ENCODE measurements at places on chromosomes 11 and 22. TPM values are rescaled to one million over a fixed set of nuclear protein-coding genes. Genes with fewer than 3 reads are reported as not detected.

GRCh38 chr11:79241205-79241851, 199.5 kb downstream of the TENM4 start:
- H3K27me3 ChIP-seq = no peaks in the 10 kb centered on the region
- H3K4me1 ChIP-seq = peaks cover 9% of the 10 kb centered on the region
- no peak overlapping the region for H3K4me3 ChIP-seq
- H3K36me3 ChIP-seq = no peaks in the 10 kb centered on the region
- H3K27ac ChIP-seq = no peak overlapping the region

DNA sequence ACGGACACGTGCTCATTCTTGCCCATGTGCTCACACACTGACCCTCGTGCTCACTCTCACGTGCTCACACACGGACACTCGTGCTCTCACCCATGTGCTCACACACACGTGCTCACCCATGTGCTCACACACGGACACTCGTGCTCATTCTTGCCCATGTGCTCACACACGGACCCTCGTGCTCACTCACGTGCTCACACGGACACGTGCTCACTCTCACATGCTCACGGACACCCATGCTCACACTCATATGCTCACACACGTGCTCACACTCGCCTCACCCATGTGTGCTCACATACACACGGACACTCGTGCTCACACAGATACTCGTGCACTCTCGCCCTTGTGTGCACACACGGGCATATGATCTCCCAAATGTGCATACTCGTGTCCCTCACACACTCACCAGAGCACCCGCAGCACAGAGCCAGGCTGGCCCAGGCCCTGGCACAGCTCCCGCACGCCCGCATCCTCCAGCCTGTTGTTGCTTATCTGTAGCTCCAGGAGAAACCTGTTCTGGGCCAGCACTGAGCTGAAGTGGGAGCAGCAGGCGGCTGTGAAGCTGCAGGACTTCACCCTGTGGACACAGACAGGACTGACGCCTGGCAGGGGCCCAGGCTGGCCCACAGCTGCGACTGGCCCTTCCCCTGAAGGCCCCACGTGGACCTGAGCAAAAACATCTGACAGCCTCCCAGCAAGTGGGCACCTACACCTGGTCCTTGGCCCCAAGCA, 9.3 kb downstream of the RNH1 start:
- DNase-seq = no peak
- no peaks in the 10 kb centered on the region for H3K27me3 ChIP-seq
- H3K36me3 ChIP-seq = peaks cover 33% of the 10 kb centered on the region
- no peaks in the 10 kb centered on the region for H3K4me1 ChIP-seq
- no peak overlapping the region for H3K27ac ChIP-seq

NLRX1 gene
- total RNA-seq = 22.6 TPM

DNA sequence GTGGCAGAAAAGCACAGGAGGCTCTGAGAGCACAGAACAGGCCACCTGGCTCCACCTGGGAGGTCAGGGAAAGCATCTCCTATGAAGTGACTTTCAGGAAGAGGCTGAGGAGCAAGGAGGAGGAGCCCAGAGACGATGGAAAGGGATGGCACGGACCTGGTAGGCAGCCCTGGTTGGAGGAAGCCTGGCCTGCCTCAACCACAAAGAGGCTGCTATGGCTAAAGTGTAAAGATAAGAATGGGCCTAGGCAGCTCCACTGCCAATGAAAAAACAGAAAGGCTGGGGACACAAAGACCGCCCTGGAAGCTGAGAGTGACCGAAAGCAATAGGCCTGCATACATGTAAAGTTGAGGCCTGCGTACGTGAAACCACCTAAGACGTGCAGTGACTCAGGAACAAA, 31.2 kb upstream of the ETS1 start:
- H3K27me3 ChIP-seq = no peaks in the 10 kb centered on the region
- H3K4me1 ChIP-seq = peaks cover 15% of the 10 kb centered on the region
- no peak overlapping the region for H3K27ac ChIP-seq
- H3K4me3 ChIP-seq = no peak overlapping the region
- DNase-seq = no peak

GRCh38 chr11:7518811-7519562, 5.2 kb downstream of the PPFIBP2 start:
- DNase-seq = no peak
- no peak overlapping the region for H3K27ac ChIP-seq
- H3K4me3 ChIP-seq = no peak overlapping the region
- H3K36me3 ChIP-seq = no peaks in the 10 kb centered on the region
- peaks cover 2% of the 10 kb centered on the region for H3K4me1 ChIP-seq
- H3K27me3 ChIP-seq = peaks cover 18% of the 10 kb centered on the region

C11orf87 gene
- total RNA-seq = 0.09 TPM

GRCh38 chr11:126224647-126225294, 13.2 kb downstream of the FAM118B start:
- peaks cover 1% of the 10 kb centered on the region for H3K4me1 ChIP-seq
- H3K4me3 ChIP-seq = no peak overlapping the region
- H3K27ac ChIP-seq = no peak overlapping the region
- DNase-seq = no peak
- H3K36me3 ChIP-seq = no peaks in the 10 kb centered on the region

- no peaks in the 10 kb centered on the region for H3K4me1 ChIP-seq
- no peak overlapping the region for H3K27ac ChIP-seq
- H3K36me3 ChIP-seq = no peaks in the 10 kb centered on the region
- H3K27me3 ChIP-seq = no peaks in the 10 kb centered on the region
- H3K4me3 ChIP-seq = no peak overlapping the region
Observed at GRCh38 chr11:94910779-94911178, 62.6 kb downstream of the CWC15 start.

GRCh38 chr11:29448246-29448877, 568.5 kb downstream of the KCNA4 start:
- no peak overlapping the region for H3K4me3 ChIP-seq
- no peak overlapping the region for H3K27ac ChIP-seq
- H3K27me3 ChIP-seq = no peaks in the 10 kb centered on the region
- peak; percentile 67 for DNase-seq
- peaks cover 4% of the 10 kb centered on the region for H3K4me1 ChIP-seq

GRCh38 chr11:112652786-112653390, 308.3 kb upstream of the NCAM1 start:
- H3K36me3 ChIP-seq = no peaks in the 10 kb centered on the region
- H3K27ac ChIP-seq = no peak overlapping the region
- DNase-seq = no peak
- no peaks in the 10 kb centered on the region for H3K27me3 ChIP-seq
- H3K4me1 ChIP-seq = peaks cover 32% of the 10 kb centered on the region

DNA sequence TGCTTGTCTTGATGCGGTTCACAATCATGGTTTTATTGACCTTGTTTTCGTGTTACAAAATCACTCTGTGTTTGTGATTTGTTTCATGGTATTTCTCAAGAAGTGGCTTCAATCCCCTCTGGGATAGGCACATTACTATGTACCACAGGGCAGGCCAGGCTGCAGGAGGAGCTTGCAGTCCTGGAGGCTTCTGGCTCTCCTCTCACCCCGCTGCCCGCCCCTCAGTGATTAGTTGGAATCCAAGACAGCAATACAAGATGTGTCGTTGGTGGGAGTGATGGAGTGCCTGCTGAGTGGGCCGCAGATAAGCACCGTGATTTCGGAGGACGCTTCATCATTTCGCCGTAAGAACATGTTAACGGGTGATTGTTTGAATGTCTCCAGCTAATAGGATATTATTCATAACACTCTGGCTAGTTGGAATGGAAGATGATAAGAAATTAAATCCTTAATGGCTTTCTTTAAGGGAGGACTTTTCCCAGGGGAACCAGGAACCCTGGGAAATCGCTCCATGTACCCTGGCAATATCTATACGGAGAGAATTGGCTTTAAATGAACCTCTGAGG, 384.4 kb downstream of the MIAT start:
- H3K4me3 ChIP-seq = no peak overlapping the region
- peaks cover 13% of the 10 kb centered on the region for H3K27me3 ChIP-seq
- DNase-seq = no peak
- no peak overlapping the region for H3K27ac ChIP-seq

GRCh38 chr11:125397421-125397820, 98.6 kb downstream of the FEZ1 start:
- peaks cover 8% of the 10 kb centered on the region for H3K4me1 ChIP-seq
- H3K27me3 ChIP-seq = no peaks in the 10 kb centered on the region
- H3K4me3 ChIP-seq = no peak overlapping the region
- H3K36me3 ChIP-seq = no peaks in the 10 kb centered on the region

FOLR3 gene
- 6.5 TPM for total RNA-seq

OR8G1 gene
- not detected for total RNA-seq

DEUP1 gene
- total RNA-seq = 2.4 TPM

GRCh38 chr11:125345421-125346178, 150.5 kb downstream of the FEZ1 start:
- no peaks in the 10 kb centered on the region for H3K27me3 ChIP-seq
- H3K4me1 ChIP-seq = no peaks in the 10 kb centered on the region
- no peak overlapping the region for H3K27ac ChIP-seq
- no peaks in the 10 kb centered on the region for H3K36me3 ChIP-seq
- peak; percentile 86 for DNase-seq
- H3K4me3 ChIP-seq = no peak overlapping the region

DNA sequence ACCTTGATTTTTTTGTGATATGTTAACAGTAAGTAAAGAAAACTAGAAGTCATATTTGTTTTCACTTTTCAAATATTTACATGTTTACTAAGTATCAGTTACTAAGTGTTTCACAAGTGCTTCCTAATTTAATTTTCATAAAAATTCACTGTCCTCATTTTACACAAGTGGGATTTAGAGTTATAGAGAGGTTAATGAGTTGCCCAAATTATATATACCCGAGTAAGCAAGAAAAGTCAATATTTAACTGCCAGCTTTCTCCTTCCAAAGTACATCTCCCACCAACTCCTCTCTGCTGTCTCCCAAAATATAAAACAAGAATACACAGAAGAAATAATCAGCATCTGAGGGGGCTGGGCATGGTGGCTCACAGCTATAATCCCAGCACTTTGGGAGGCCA, 896.7 kb upstream of the ANO3 start:
- DNase-seq = no peak
- H3K36me3 ChIP-seq = no peaks in the 10 kb centered on the region
- H3K4me1 ChIP-seq = no peaks in the 10 kb centered on the region
- no peak overlapping the region for H3K4me3 ChIP-seq

CEP126 gene
- total RNA-seq = 8.5 TPM

DNA sequence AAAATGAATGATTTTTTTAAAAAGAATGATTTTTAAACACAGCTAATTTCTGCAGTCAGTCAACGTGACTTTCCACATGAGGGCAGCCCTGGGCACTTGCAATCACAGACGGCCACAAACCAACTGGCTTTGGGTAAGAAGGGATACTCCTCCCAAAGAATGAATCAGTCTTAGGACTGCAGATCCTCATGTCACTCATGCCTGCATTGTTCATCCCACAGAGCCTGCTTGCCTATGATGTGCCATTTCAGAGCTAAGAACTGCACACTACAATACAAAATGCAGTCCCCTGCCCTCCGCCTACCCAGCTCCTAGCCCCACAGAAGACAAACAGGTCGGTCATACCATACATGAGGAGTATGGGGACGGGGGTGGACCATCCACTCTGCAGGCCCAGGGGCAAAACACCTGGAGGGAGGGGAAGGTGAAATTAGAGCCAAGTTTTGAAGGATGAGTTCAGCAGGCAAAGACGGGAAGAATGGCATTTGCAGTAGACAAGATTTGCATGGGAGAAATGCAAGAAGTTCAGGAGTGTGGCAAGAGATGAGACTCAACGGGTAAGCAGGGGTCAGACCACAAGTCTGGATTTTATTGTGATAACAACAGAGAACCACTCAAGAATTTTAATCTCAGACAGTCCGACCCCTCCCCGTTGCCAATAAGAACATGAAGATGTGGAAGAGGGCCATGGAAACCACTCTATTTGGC, 24.7 kb downstream of the PACSIN2 start:
- peaks cover 25% of the 10 kb centered on the region for H3K4me1 ChIP-seq
- H3K36me3 ChIP-seq = no peaks in the 10 kb centered on the region
- H3K27ac ChIP-seq = no peak overlapping the region
- no peak overlapping the region for H3K4me3 ChIP-seq

DNA sequence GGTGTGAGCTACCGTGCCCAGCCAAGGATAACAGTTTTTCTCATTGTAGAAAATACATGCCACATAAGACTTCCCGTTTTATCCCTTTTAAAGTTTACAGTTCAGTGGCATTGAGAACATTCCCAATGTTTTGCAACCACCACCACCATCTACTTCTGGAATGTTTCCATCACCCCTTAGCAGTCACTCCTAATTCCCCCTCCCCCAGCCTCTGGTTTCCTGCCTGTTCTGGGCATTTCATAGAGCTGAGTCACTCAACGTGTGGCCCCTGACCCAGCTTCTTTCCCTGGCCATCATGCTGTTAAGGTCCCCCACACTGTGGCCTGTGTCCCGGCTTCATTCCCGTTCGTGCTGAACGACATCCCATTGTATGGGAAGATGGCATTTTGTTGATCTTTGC, 30.7 kb downstream of the FGF4 start:
- H3K27ac ChIP-seq = no peak overlapping the region
- H3K36me3 ChIP-seq = no peaks in the 10 kb centered on the region
- no peak overlapping the region for H3K4me3 ChIP-seq
- H3K27me3 ChIP-seq = no peaks in the 10 kb centered on the region
- DNase-seq = peak; percentile 61

ANGPTL5 gene
- 0.40 TPM for total RNA-seq

CCDC81 gene
- total RNA-seq = 10.9 TPM

DNA sequence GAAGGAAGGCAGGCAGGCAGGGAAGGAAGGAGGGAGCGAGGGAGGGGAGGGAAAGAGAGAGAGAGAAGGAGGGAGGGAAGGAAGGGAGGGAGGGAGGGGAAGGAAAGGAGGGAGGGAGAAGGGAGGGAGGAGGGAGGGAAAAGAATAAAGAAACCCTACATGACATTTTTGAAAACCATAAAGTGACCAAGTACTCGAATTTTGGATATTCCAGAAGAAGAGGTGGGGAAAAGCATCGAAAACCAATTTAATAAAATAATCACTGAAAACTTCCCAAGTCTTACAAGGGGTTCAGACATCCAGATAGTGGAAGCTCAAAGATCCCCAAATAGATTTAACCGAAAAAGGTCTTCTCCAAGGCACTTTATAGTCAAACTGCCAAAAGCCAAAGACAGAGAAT, 11.7 kb downstream of the GDPD4 start:
- no peak overlapping the region for H3K4me3 ChIP-seq
- no peak overlapping the region for H3K27ac ChIP-seq
- no peaks in the 10 kb centered on the region for H3K36me3 ChIP-seq
- H3K27me3 ChIP-seq = no peaks in the 10 kb centered on the region
- DNase-seq = no peak

DNA sequence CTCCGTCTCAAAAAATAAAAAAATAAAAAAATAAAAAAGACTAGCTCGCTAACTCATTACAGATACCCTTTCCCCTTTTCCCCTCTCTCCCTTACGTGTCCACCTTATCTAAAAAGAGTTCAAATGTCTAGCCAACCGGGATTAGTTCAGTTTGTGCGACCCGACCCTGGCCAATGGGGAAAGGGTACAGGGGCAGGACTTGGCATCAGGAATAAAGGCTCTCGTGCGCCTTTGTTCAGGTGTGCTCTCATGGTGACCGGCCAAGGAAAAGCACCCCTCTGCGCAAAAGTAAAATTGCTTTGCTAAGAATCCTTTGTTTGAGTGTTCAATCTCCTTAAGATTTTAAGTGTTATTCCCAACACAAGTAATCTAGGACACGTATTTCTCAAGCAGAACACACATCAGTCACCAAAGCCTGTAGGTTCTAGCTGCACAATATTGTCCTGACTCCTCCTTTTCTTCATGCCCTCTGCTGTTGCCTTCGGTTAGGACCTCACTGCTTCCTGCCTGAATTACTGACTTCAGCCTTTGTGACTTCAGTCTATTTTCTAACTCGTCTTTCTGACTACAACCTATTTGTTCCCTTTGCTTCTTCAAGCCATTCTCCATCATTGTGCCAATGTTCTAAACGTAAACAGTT, 20.7 kb upstream of the CECR2 start:
- no peaks in the 10 kb centered on the region for H3K4me1 ChIP-seq
- H3K4me3 ChIP-seq = no peak overlapping the region
- H3K36me3 ChIP-seq = no peaks in the 10 kb centered on the region
- no peak overlapping the region for H3K27ac ChIP-seq

- H3K4me1 ChIP-seq = no peaks in the 10 kb centered on the region
- DNase-seq = peak; percentile 45
- no peaks in the 10 kb centered on the region for H3K27me3 ChIP-seq
- H3K36me3 ChIP-seq = no peaks in the 10 kb centered on the region
- no peak overlapping the region for H3K4me3 ChIP-seq
Observed at GRCh38 chr11:74570266-74571061, 21.9 kb upstream of the POLD3 start.
